Cardiac ventricle fibroblast (primary cell): ENCODE measurements at places on chromosomes 12 and 14. TPM values are rescaled to one million over a fixed set of nuclear protein-coding genes. Genes with fewer than 3 reads are reported as not detected.

LMO3 gene
- total RNA-seq, result 33.0 and 34.1 TPM in 2 replicates

RPL10L gene
- total RNA-seq, result not detected in 2 replicates

CEP170B gene
- 10.3 and 12.1 TPM in 2 replicates for total RNA-seq

ZNF385A gene
- total RNA-seq, result 6.2 and 6.9 TPM in 2 replicates

NEUROD4 gene
- not detected in 2 replicates for total RNA-seq

PROX2 gene
- not detected in 2 replicates for total RNA-seq

CLEC2A gene
- not detected in 2 replicates for total RNA-seq

AMIGO2 gene
- 0.29 and 0.75 TPM in 2 replicates for total RNA-seq

LRTM2 gene
- not detected in 2 replicates for total RNA-seq

HSP90B1 gene
- 659 and 745 TPM in 2 replicates for total RNA-seq

GALNT9 gene
- 0.59 and 0.81 TPM in 2 replicates for total RNA-seq

PSMA6 gene
- 91.7 and 110 TPM in 2 replicates for total RNA-seq

ZNF384 gene
- 20.0 and 20.5 TPM in 2 replicates for total RNA-seq

HOXC6 gene
- total RNA-seq, result not detected in 2 replicates

DENR gene
- total RNA-seq, result 21.1 and 23.5 TPM in 2 replicates

VAMP1 gene
- total RNA-seq, result 5.1 and 10.3 TPM in 2 replicates
